ENCODE measurements at places on chromosomes 3 and 15.

- DNase-seq = no peak
Observed at GRCh38 chr3:124209426-124209825, 217.5 kb upstream of the ROPN1 start.

GRCh38 chr3:115758076-115758763 is 134.9 kb downstream of the GAP43 start:
- DNase-seq = no peak

GRCh38 chr3:30044515-30044914 is 561.9 kb upstream of the TGFBR2 start:
- no peak for DNase-seq

- DNase-seq = no peak
Observed at GRCh38 chr15:70504988-70505387, 258.4 kb downstream of the UACA start.

DNA sequence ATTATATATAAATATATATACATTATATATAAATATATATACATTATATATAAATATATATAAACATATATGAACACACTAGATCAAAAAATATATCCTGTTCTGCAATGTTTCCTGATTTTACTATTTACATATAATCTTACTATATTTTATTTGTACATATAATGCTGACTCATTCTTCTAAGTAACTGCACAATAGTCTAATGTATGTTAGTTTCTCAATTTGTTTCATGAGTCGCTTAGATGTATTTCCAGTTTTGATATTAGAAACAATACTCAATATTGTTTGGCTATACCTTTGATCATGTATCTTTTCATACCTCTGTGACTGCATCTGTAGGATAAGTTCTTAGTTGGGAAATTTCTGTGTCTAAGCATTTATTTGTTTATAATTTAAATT is 669.9 kb upstream of the CCDC54 start:
- no peak for DNase-seq
